ENCODE measurements at places on chromosomes 5 and 9.

GRCh38 chr5:43244823-43245565, 53.0 kb downstream of the NIM1K start:
- DNase-seq = peak; percentile 54

- DNase-seq = no peak
Measured at GRCh38 chr5:133468596-133468995, 143.7 kb downstream of the FSTL4 start.

DNA sequence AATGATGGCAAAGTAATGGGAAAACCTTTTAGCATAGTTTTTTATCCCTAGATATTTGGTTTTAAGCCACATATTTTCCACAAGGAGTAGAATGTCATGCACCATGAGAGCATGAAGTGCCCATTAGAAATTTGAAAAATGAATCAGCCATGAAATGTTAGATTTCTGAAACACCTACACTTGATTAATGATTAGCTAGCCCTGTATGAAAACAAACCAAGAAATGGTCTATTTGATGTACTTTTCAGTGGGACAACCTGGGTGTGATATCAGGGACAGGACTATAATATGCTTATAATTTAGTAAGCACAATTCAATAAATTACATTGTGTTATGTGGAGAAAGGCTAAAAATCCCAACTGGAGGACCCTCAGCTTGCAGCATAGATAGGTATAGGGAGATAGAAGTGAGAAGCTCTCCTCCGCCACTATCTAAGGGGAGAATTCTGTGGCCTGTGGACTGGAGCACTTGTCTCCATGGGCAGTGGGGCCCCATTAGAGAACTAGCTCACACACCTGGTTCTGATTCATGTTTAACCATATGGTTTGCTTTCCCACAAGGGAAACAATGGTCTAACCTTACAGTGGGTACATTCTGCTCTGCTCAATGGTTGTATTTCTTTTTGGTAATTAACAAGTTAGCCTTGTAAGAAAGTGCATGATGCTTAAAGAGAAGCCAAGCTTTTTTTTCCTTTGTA, 35.2 kb downstream of the NUP214 start:
- no peak for DNase-seq

DNA sequence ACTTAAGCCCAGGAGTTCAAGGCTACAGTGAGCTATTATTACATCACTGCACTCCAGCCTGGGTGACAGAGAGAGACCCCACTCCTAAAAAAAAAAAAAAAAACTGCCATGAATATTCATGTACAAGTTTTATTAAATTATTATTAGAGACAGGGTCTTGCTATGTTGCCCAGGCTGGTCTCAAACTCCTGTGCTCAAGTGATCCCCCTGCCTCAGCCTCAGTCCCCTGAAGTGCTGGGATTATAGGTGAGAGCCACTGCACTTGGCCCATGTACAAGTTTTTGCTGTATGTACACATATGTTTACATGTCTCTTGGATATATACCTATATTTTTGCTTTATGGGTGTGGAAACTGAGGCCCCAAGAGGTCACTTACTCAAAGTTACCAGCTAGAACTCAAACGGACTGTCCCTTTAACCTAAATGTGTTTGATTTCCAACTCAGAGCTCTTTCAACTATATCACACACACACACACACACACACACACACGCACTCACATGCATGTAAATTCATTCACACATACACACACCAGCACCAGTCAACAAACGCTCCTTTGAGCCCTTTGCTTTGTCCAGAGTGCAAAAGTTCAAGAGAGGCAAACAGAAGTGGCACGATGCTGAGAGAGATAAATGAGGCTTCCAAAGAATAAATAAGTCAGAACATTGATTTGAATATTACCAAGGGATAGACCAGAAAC, 42.3 kb upstream of the STRBP start:
- DNase-seq = no peak

- no peak for DNase-seq
Measured at GRCh38 chr9:19618816-19619215, 170.0 kb downstream of the SLC24A2 start.

DNA sequence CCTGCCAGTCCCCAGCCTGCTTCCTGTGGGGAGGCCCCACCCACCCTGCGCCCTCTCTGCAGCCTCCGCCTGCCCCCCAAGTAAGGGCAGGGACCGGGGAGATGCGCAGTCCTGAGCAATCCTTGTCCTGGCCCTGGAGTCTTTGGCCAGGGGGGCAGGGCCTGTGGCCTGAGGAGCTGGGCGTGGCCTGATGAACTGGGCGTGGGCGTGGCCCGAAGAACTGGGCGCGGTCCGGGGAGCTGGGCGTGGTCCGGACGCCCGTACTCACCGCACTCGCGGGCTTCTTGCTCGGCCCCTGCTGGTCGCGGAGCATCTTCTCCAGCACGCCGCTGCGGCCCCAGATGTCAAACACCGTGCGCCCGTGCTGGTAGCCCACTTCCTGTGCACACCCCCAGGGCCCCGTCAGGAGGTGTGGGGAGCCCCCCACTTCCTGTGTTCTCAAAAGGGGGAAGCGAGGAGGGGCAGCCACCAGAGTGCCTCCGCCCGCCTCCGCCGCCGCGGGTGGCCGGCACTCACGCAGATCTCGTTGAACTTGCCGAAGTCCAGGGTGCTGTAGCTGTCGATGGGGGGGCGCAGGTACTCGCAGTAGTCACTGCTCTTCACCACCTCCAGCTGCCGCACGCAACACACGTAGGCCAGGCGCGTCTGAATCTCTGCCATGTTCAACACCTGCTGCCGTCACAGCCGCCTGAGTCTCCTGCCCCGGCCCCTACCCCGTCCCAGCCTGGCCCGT, 2.7 kb upstream of the NSMF start:
- DNase-seq = peak; percentile 88

- no peak for DNase-seq
Measured at GRCh38 chr5:107519900-107520354, 150.8 kb downstream of the EFNA5 start.

DNA sequence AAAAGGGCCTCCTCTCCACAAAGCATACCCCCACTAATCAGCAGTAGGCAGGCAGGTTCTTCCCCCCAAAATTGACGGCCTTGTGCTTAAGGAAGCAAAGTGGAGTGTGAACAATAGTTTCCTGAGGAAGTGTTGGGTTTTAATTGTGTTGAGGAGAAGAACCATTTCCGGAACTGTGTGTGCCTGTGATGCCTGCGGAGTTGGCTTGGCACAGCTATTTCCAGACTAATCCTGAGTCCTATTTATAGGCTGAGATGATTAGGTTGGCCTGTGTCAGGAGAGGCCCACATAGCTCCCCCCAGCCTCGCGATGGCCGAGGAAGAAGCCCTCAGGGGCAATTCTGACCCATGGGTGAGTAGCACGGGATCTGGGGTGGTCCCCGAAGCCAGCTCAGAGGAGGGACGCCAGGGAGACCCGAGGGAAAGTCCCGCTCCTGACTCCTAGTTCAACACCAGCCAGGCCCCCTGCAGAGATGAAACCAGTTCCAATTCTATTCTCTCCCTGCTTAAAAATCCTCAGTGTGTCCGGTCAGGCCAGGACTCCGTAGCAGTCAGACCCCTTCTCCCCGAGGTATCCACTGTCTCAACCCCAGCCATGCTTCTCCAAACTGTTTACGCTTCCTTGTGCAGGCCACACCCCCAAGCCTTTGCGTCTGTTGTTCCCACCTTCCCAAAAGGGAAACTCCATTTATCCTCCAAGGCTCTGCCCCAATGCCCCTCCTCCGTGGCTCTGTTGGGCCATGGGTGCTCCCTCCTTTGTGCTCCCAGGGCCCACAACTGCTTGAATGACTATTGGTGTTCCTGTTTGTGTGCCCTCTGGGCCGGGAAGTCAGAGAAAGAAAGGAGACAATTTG, 18.1 kb downstream of the GSN start:
- no peak for DNase-seq

GRCh38 chr9:112914524-112914923, 23.8 kb upstream of the SLC46A2 start:
- no peak for DNase-seq

- DNase-seq = no peak
Measured at GRCh38 chr5:149261246-149261645, 10.4 kb upstream of the AFAP1L1 start.

GRCh38 chr5:137714946-137715345, 20.9 kb downstream of the KLHL3 start:
- DNase-seq = no peak

- no peak for DNase-seq
Measured at GRCh38 chr5:138230981-138231589, 18.0 kb upstream of the CDC23 start.

DNA sequence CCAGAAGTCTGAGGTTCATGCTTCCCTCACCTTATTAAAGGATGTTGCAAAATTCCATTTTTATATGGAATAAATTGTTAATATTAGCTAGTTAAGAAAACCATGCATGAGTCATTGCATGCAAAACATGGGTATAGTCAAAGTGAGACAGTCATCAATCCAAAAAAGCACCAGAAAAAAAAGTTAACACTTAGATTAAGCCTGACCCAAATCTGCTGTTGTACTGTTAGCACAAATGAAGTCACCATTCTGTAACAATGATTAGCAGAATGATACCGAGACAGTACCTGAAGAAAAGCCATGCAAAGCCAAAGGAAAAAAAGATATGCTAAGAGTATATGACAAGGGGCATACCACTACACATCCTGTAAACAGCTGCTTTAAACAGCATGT, 49.5 kb downstream of the PKD2L2 start:
- no peak for DNase-seq

GRCh38 chr5:11082404-11082945, 321.4 kb upstream of the DAP start:
- no peak for DNase-seq

- peak; percentile 54 for DNase-seq
Measured at GRCh38 chr5:17402289-17403121, 95.5 kb upstream of the TAF11L2 start.

DNA sequence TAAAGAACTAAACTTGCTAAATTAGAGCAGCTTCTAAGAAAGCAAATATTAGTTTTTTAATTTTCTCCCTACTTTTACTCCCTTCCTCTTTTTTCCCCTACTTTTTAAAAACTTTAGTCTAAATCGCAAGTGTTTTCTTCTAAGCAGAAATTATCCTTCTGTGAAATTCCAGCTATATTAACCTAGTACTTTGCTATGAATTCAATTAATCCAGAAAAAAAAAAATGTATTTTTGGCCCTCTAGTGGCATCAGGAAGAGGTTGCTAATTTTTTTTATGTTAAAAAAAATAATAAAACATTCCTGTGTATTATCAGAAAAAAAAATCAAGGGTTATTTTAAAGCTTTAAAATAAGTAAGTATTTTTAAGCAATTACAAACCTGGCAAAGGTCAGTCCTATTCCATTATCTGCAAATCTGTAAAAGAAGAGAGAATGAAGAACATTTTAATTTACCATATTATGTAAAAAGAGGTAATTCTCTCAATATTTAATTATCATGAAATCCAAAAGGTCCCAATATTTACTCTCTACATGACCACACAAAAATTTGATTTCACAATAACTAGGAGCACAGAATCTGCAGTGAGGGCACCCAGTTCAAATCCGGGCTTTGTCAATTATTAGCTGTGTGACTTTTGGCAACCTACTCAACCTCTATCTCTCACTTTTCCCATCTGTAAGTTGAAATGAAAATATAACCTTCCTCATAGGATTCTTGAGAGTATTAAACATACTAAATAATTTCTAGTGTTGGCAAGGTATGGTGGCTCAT, 52.0 kb downstream of the CEMIP2 start:
- no peak for DNase-seq

DNA sequence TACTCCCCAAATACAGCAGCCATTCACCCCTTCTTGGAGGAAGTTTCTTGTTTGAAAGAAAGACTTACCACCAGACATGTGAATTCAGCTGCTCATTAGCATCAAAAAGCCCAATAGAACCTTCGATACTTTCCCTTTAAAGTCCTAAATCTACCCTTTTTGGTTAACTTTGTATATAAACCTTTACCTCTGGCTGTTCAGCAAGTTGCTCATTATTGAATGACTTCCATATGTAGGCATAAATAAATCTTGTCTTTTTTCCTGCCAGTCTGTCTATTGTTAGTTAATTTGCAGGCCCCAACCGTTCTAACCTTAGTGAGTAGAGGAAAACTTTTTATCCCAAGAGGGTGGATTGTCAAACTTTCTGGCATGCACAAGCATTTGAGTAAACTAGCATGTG, 27.9 kb upstream of the FBXL17 start:
- DNase-seq = no peak

- peak; percentile 26 for DNase-seq
Measured at GRCh38 chr9:134909511-134910481, 7.9 kb downstream of the FCN1 start.

GRCh38 chr9:97293207-97293721, 14.2 kb upstream of the CCDC180 start:
- DNase-seq = no peak

DNA sequence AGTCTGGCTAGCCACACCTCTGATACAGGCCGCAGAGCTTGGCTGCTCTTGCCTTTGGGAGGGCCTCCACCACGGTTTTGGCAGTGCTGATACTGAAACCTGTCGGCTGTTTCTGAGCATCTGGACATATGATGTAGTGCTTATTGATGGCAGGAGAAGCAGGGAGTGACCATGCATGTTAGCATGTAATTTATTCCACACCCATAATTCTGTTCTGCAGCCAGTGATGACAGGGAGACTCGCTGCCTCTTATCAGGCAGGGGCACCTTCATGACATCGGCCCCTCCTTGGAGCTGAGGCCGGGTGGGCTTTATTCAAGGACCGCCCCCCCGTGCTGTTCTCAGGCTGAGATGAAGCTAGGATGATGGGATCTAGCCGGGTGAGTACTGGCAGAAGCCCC, 49.0 kb downstream of the OLFM1 start:
- DNase-seq = no peak

- DNase-seq = no peak
Measured at GRCh38 chr9:21687351-21687750, 115.1 kb upstream of the MTAP start.

- no peak for DNase-seq
Measured at GRCh38 chr5:53884844-53885243, 324.4 kb downstream of the NDUFS4 start.

GRCh38 chr5:96726802-96727201, 64.6 kb downstream of the CAST start:
- no peak for DNase-seq

DNA sequence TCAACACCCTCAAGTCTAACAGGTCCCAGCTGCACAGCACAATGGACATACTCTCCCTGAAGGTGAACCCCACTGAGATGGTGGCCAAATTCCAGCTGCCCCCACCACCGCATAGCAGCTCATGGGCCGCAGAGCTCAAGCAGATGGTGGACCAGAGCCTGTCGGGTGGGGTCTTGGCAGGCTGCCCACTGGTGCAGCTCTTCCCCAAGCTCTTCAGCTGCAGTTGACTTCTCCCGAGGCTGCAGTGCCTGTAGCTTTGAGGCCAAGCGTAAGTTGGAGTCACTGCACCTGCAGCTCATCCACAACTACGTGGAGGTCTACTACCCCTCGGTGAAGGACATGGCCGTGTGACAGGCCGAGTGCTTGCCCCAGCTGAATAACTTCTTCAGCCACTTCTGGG, 56.6 kb upstream of the SPTLC1 start:
- DNase-seq = no peak

Data from ecto neural progenitor cell (in vitro differentiated cells).